ENCODE measurements at places on chromosomes 1 and 21.

GRCh38 chr1:23837908-23838307 is 12.7 kb upstream of the HMGCL start:
- no peak for DNase-seq

DNA sequence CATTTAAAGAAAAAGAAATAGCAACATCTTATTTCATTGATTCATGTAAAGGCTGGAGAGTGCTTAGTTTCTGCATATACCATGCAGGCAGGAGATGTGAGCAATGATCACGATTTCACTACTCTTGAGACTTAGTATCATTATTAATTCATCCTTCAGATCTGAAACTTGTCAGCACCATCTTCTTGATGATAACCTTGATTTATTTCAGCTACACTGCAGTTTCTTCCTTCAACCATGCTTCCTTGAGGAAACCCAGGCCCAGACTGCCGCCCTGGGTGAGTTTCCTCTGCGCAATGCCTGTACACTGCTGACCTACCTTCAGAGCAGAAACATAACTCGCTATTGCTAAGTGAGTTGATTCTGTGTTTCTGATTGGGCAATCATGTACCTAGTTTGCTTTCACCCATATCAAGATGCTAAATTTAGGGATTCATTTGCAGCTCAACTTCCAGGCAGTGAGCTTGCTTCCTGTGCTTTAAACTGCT is 13.5 kb upstream of the BCL10 start:
- DNase-seq: no peak

DNA sequence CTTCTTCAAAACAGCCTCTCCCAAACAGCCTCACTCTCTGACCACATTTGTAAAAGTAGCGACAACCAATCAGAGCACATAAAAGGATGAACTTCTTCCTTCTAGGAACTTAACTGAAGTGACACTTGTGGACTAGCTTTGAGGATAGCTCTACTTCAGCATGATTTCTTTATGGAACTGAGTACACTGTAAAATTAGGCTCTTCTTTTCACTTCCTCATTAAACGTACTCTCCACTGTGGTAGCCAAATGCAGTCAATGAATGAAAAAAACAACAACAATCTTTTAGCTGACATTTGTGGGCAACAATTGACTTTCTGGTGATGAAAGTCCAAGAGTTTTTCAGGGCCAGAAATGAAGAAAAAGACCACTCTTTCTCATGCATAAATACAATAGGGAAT is 9.6 kb downstream of the LRRC53 start:
- no peak for DNase-seq

- no peak for DNase-seq
These were observed 4.0 kb downstream of the CFAP45 start for GRCh38 chr1:159895836-159896545.

GRCh38 chr1:2275796-2276536 is 47.8 kb downstream of the SKI start:
- no peak for DNase-seq

- peak; percentile 93 for DNase-seq
These were observed at the start of gene AHDC1 for GRCh38 chr1:27603681-27604578. Gene AHDC1 (minus strand): TSS chr1:27604144. CDS start chr1:27552115, 52,029 bp downstream.

GRCh38 chr1:223492044-223492443 is 98.8 kb downstream of the CCDC185 start:
- no peak for DNase-seq

- DNase-seq: no peak
These were observed 1204.6 kb upstream of the TMPRSS15 start for GRCh38 chr21:19608101-19608621.

- no peak for DNase-seq
These were observed 579.9 kb downstream of the DPYD start for GRCh38 chr1:97340951-97341350.
